Stimulated activated CD4-positive, alpha-beta T cell treated with anti-CD3 and anti-CD28 coated beads, Interleukin-15, amount 100 ng/mL, for 48 hours (primary cell): ENCODE measurements at places on chromosomes 16 and 17.

GRCh38 chr17:59193336-59193862 lies 16.4 kb upstream of the SMG8 start:
- DNase-seq, result no peak

- DNase-seq, result no peak
These were observed 46.5 kb downstream of the GAS7 start for GRCh38 chr17:10151667-10152496.

- no peak for DNase-seq
These were observed 33.8 kb downstream of the ZCCHC14 start for GRCh38 chr16:87459027-87459426.

DNA sequence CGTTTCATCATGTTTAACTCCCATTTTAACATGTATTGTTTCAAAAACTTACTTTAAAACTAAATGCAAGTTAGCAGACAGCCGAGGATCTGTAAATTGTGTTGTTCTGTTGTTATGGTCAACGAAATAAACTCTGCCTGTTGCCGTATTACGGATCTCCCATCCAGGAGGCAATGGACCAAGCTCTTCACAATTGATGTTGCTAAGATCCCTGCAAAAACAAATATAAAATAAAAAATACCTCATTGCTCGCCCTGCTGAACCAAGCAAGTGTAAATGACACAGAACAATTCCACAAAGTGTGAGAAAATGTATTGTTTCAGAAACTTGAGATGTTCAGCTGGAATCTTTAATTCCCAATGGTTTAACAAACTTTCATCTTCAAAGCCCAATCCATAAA lies 65.0 kb downstream of the CEP95 start:
- DNase-seq, result no peak

DNA sequence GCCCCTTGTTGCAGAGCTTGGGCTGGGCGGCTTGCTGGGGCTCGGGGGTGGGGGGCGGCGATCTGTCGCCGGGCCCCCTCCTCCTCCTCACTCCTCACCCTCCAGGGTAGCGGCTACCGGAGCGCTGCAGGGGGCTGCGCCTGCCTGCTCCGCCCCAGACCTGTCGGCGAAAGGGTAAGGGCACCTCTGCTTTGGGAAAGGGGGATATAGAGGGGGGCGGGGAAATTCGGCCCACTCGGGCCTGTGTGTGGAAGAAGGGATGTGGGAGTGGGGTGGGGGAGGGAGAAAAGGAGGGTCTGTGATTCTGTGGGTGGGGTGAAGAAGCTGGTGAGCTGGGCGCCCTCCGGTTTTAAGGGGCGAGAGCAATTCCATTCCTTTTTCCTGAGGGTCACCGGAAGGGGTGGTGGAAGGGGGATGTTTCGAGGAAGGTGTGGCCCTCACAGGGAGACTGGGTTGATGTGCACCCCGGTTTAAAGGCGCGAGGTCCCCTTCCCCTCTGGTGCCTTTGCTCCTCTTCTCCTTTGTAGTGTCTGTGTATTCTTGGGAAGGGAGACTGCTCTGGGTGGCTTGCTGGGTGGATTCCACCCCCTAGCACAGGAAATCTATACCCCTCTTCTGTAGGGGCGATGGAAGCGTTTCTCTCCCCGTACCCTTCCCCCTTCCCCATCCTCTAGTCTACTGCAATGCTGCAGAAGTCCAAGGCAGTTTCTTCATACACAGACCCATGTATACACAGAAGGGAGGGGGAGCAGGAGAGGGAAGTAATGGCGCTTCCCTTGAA lies 878 bp downstream of the TAOK1 start:
- no peak for DNase-seq

- no peak for DNase-seq
These were observed 1.5 kb upstream of the CMIP start for GRCh38 chr16:81442916-81443687.

DNA sequence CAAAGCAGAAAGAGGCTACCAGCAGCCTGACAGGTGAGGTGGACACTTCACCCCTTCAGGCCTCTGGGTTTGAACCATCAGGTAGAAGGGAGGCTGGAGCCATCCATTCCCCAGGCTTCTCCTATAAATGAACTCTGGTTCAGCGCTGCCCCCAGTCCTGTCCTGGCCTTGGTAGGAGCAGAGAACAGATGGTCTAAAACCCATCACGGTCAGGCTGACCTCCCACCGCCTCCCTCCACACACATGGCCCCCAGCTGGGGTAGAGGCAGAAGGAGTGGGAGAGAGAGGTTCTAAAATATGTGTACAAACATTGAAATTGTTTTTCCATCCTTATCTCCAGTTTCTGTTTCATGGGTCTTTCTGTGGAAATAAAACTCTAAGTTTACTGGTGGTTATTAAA lies 59.7 kb upstream of the DNAJA2 start:
- no peak for DNase-seq

DNA sequence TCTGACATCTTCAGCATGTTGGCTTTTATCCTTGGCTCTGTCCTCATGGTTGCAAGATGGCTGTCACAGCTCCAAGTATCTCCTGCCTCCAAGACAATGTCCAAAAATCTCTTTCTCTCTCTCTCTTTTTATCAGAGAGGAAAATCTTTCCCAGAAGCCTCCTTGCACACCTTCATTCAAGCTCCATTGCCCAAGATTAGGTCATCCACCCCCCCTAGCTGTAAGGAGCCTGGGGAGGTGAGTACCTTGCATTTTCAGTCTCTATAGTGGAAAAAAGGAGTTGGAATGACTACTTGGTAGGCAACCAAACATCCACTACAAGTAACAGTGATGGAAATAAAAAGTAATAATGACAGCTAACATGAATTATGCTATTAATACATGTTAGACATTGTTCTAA lies 22.0 kb upstream of the NSMCE1 start:
- DNase-seq, result no peak

GRCh38 chr17:29102046-29102445 lies 59.1 kb downstream of the PIPOX start:
- no peak for DNase-seq

DNA sequence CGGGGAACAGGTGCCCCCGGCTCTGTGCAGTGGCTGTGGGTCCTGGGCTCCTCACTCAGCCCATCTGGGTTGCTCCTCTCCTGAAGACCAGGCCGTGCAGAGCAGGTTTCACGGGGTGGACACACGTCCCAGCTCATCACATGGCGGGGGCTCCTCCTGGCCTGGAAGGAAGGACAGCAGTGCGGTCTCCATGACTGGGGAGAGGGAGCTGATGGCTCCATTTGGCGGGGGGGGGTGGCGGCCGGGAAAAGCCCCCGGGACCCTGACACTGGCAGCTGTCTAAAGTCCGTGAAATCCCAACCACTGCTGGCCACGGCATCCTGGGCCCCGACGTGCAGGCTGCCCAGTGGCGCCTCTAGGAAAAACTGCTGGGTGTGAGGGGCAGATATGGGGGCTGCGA lies 19.0 kb downstream of the SOX8 start:
- DNase-seq, result no peak

GRCh38 chr17:40139566-40140058 lies 725 bp upstream of the CASC3 start:
- DNase-seq, result no peak

GRCh38 chr17:17661834-17662385 lies 19.3 kb upstream of the RAI1 start:
- no peak for DNase-seq

DNA sequence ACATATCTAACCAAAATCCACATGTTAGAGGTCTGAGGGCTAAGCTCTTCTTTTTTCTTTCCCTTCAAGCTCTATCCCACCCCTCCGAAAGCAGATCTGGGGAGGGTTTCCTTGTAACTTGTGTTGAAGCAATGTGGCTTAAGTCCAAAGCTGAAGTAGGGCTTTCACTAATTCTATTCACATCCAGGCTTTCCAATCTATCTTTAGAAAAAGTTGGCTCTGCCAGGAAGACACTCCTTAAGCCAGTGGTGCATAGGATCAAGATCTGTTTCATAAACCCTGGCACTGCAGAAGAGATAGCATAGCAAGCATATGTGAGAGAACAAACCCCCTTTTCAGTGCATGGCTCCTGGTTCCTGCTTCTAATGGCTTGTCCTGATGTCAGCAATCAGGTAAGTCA lies 34.9 kb upstream of the DHX40 start:
- DNase-seq, result no peak

GRCh38 chr16:11092788-11093571 lies 148.6 kb downstream of the CLEC16A start:
- no peak for DNase-seq

- no peak for DNase-seq
These were observed 8.9 kb downstream of the MYH10 start for GRCh38 chr17:8621585-8621984.

DNA sequence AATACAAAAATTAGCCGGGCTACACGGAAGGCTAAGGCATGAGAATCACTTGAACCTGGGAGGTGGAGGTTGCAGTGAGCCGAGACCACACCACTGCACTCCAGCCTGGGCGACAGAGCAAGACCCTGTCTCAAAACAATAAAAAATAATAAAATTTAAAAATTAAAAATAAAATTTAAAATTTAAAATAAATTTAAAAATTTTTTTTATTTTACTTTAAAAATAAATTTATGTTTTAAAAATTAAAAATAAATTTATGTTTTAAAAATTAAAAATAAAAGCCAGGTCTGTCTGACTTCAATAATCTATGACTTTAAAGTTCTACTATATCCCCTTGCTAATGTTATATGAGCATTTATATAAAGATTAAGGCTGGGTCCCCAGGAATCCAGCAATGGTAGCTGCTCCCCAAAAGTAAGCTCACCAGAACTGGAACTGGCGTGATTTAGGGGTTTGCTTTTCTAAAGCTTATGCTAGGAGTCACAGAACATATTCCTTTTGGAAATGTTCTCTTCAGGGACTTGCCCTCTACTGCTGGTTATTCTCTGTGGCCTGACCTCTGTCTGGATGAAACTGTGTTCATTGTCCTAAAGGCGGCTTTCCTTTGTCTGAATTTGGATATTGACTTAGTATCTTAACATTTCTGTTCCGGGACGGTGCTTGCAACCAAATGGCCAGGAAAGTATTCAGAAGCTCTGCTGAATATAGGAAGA lies 140.2 kb upstream of the NOL11 start:
- DNase-seq, result no peak

DNA sequence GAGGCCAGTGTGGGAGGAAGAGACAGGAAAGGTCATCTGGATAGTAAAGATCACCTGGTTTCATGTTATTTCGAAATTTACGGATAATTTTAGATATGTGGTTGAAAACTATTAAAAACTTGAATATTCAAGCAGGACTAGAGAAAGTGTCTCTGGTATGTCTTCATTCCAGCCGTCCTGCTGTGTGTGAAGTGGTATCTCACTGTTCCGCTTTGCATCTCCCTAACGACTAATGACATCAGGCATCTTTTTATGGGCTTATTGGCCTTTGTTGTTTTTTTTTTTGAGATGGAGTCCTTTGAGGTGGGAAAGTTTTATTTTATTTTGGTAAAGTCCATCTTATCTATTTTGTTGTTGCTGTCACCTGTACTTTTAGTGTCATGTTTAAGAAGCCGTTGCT lies 214.4 kb upstream of the CHMP6 start:
- no peak for DNase-seq

- DNase-seq, result no peak
These were observed 39.4 kb downstream of the SLC47A1 start for GRCh38 chr17:19573075-19573474.

DNA sequence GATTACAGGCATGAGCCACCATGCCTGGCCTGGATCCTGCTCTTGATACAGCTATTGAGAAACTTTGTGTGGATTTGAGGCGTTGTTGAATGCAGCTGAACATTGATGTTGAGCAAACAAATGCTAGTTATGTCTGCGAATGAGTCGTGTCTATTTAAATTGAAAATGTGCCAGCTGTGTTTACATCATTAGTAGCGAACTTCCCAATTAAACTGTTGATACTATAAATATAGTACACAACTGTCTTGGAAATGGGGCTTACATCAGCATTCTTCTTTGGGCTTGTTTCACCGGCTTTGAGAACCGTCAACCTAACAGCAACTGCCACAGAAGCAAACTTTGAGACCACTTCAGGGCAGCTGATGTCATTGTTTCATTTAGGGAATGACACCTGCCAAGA lies 251.9 kb downstream of the RBFOX1 start:
- no peak for DNase-seq

GRCh38 chr17:65292430-65292829 lies 155.3 kb downstream of the RGS9 start:
- DNase-seq, result no peak

- no peak for DNase-seq
These were observed 18.6 kb upstream of the MED13 start for GRCh38 chr17:62083651-62084050.

DNA sequence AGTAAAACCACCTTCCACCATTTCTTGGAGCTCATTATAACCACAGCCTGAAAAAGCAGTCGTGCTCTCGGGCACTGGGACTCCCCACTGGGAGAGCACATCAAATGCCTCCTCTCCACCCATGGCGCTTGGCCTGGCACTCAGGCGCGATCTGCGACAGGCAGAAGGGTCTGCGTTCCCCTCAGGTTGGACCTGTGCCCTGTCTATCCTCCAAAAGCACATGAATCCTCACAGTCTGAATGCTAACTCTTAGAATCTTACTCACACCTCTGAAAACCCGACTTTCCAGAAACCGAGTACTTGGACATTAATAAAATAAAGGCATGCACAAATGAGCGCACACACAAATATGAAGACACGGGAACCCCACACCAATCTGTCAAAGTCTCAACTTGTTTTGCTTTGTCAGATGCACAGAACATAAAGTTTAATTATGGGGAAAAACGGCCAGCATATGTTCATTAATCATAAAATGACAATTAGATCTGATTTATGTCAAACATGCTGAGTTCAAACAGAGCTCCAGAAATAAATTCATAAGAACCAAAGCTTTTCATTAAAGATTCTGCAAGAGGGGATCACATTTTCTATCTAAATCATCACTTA lies 20.5 kb upstream of the FAAP100 start:
- no peak for DNase-seq

DNA sequence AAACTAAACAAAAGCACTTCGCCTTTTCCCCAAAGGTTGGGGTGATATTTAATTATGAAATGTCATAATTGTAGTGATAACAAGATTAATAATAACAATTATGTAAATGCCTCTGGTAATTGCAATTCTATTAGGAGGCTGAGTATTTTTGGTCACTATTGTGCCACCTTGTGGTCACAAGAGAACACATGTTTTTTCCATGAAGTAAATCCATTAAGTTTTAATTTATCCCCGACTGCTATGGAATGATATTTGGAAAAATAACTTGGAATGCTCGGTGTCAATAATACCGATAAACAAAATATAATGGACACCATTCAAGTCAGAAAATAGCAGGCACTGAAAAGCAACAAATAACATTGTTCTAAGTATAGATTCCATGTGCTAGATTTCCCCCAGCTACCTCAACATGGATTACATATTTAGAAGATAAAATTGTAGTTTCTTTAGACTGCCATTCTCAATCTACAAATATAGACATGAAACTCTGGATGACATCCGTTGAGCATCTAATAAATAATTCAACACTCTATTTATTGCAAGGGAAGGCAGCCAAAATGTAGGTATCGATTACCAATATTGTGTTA lies 25.0 kb upstream of the KCNJ2 start:
- DNase-seq, result no peak

DNA sequence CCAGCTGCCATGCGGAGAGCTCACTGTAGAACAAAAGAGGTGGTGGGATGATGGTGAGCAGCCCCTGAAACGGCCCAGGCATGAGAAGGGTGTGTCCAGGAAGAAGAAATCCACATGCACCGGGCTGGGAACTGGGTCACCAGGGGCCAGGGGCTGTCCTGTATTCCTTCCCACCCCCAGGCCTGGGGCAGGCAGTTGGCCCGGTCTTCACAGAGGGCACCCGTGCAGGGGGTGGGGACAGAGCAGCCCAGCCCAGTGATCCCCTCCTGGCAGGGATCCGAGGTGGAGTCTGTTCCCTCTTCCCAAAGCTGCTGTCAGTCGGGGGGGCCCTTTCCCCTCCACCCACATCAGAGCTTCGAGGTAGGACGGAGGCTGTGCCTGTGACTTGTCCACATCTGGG lies 9.2 kb downstream of the HS3ST6 start:
- DNase-seq, result no peak
